ENCODE measurements at places on chromosomes 5 and 9.

DNA sequence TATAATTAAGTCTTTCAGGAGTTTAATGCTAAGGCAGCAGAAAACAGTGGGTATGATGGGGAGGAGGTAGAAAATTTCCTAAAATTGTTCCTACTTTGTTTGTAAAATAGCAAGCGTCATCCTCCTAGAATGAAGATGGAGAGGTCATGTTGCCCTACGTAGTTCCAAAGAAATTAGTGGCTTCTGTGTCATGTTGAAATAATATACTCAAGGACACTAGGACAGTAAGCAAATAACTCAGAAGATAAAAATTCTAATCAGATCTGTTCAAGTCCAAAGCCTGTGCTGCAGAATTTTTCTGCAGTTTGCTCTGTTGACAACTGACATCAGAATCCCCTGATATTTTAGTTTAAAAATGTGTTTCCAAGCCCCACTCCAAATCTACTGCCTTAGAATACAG, 486.3 kb downstream of the DIRAS2 start:
- DNase-seq: no peak

DNA sequence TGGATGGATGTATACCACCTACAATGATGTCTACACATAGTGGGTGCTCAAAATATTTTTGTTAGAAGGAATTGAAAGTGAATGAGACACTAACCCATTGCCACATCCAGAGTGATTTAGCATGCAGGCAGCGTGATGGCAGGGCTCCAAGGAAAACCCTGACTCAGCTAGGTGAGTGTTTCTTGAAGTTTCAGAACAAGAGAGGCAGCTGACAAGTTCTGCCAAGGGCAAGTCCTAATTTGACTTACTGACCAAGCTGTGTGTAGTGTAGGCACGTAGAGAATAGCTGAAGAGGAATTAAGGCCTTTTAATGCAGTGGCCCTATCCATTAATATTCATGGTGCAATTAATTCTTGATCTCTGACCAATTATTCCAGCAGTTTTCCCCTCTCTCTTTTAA, 107.8 kb upstream of the ATP10B start:
- DNase-seq: no peak

GRCh38 chr5:157744051-157745011, 819 bp downstream of the LSM11 start:
- no peak for DNase-seq

DNA sequence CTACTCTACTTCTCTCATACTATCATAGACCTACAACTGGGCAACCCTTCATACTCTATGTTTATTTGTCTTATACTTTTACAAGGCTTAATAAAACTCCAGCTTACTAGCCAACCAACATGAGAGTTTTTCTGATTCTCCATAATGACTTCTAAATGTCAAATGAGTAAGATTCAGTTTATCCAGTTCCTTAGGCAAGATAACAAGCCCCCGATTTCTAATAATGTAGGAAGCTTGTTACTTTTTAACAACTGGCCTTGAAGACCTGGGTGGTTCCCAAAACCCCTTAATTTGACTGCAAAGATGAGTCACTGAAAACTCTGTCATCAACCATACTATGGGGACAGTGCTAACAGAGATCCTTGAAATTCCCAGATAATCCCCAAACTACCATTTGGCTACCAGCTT, 294.6 kb upstream of the ACTBL2 start:
- no peak for DNase-seq

DNA sequence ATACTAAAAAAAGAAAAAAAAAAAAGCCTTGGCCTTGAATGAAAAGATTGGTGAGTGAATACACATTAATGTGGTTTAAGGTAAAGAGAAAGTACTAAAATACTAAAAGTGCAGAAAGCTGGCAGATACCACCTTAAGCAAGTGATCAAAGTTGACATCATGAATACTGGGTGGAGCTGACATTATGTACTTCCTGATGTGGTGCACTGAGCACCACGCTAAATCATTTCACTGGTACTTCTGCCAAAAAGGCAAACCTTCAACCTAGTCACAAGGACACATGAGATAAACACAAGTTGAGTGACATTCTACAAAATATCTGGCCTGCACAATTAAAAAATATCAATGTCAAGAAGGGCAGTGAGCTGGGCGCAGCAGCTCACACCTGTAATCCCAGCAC, 33.8 kb upstream of the PANK3 start:
- no peak for DNase-seq

GRCh38 chr9:115042781-115043509, 75.0 kb downstream of the TNC start:
- no peak for DNase-seq

DNA sequence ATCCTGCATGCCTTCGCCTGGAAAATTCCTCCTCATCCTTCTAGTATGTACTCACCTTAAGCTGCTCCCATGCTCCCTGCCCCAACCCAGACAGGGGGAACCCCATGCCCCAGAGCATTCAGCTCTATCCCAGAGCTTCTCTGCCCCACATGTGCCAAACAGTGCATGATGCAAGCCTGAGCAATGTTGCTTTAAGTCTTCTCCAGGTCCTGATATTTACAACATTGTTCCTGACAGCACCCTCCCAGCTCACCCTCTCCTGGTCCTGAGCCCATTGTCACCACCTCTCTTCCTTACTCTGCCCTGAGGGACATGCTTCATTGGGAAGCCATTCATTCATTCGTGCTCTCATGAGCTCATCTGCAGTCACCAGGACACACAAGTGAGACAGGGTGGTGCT, 23.4 kb upstream of the BARX1 start:
- DNase-seq: no peak

DNA sequence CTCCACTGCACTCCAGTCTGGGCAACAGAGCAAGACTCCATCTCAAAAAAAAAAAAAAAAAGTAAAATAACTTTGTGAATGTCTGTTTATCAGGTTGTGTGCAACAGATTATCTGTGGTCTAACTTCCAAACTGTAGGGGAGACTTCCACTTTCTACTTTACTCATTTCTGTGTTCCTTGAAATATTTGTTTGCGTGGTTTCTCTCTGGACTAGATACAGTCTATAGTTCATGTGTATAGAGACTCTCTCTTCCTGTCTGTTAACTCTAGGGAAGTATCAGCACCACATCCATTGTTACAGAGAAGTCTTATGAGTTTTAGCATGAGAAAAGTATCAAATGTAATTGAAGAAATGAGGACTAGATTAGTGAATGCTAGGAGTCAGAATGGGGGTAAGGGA, 168.3 kb downstream of the LPAR1 start:
- no peak for DNase-seq

DNA sequence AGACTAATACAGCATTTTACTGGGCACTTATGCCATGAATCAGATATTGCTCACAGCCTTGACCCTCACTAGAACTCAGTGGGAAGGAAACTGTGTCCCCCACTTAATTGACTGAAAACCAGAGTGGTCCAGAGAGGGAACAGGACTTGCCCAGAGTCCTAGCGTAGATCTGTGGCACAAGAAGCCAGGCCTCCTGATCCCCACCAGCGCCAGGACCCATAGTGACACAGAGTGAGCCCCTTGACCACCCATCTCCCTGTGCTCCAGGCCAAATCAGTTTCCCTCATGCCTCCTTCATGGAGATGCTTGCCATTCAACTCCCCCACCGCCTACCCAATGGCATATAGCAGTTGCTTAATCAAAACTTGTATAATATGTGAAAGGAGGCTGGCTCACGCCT, 8.3 kb downstream of the KIF12 start:
- DNase-seq: no peak

DNA sequence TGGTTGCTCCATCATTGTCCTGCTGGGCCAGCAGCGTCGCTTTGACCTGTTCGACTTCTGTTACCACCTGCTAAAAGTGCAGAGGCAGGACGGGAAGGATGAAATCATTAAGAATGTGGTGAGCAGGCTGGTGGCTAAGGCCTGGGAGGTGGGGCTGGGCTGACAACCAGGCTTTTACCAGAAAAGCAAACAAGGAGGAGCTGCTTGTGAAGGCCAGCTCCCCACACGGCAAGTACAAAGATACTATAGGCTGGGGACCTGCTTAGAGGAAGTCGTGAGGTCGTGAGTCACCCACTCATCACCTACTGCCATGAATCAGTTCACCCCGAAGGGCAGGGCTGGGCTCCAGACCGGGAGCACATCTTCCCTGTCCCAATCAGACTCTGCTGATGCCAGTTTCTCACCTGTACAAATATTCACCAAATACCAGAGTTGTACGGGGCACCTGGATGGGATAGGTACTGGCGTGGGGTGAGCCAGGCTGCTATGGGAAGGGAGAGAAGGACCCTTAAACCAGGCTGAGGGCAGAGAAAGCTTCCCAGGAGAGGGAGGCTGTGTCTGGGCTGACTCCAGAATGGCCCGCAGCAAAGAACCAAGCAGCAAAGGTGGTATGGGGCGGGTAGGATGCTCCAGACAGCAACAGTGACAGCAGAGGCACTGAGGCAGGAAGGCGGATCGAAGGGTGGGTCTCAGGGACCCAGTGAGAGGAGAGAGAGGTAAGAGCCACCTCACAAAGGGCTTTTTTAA, 69.3 kb upstream of the NIPAL4 start:
- DNase-seq: peak; percentile 41

GRCh38 chr5:148202531-148203203, at the start of gene SPINK6:
Gene SPINK6 (plus strand): TSS chr5:148203042. CDS start chr5:148203097, 55 bp downstream.
- DNase-seq: no peak

DNA sequence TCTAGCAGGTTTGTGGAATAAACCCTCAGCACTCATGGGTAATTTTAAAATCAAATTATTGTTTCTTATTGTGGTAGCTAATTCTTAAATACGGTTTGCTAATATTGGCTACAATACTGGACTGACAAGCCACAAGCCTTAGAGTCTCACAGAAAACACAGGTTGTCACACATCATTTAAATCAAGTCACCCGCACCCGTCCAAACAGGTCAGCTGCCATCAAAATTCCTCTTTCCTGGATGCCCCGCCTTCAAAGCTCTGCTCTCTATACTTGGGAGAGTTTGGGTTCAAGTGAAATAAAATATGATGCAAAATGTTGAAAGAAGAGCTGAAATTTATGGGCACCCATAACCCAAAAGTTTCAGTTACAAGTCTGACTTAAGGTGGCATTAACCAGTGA, 12.3 kb upstream of the SUSD1 start:
- DNase-seq: no peak

- DNase-seq: no peak
Observed at GRCh38 chr5:148911386-148911785, 85.0 kb downstream of the ADRB2 start.

DNA sequence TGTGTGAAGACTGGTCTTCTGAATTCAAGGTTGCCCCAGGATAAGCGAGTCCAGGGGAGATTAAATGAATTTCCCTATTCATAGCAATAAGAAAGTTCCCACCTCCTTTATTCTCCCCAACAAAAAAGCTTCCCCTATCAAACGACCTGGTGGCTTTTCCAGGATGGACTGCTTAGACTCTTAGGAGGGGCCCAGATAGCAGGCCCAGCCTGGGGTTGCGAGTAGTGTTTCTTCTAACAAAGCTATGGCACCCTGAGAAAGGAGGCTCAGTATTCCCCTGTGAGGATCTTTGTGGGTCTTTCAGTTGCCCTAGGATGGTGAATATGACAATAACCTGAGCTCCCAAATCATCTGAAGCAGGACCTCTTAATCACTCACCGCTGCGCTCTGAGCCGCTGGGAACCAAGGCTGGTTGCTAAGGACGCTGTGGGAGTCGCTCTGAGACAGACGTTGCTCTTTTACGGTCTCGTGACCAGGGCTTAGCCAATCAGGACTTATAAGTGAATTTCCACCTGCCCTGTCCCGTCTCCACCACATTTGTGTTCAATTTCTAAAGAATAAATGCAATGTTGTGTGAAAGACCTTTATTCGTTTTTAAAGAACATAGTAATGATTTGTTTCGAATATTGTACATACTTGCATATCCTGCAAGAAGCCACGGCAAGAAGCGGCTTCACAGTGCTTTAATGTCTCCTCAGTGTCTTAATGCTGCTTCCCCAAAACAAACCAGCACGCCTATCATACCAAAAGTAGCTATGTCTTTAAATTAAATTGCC, at the start of gene TMEM232:
TMEM232 (minus strand) TSS at position 423 of the 776 bp plus-strand sequence. CDS start 59,319 bp downstream, outside the sequence.
- peak; percentile 68 for DNase-seq

DNA sequence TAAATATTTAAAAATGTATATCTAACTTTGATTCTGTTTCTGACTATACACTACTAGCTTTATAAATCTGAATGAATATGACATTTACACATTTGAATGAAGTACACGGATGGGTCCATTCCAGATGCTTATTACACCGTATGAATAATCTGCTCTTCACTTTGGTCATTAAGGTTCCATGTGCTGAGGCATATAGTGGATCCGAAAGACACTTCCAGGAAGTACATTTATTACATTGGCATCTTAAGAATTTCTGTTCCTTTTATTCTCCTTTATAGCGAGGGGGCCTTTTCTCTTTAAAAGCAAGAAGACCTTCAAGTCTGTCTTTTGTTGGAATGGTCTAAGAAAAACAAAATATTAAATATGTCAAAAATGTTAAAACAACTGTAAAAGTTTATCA, 147.6 kb downstream of the AUH start:
- no peak for DNase-seq

- DNase-seq: no peak
Observed at GRCh38 chr5:58300346-58300895, 159.5 kb downstream of the PLK2 start.

DNA sequence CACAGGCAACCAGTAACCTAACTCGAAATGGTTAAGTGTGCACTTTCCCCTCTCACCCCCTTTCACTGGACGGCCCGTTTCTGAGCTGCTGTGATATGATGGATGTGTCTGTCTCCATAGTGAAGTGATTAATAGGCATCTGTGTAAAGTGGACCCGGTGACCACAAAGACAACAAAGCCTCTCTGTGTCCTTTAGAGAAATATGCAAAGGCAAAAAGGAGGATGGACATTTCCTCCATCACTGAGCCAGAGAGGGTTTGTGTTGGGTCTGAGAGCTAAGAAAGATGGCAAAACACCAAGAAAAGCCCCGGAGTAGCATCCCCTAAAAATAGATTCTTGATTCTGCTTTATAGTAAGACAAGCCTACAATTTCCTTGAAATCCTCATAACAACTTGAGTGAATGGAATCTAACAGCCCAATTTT, 120.6 kb downstream of the SEMA6A start:
- no peak for DNase-seq

DNA sequence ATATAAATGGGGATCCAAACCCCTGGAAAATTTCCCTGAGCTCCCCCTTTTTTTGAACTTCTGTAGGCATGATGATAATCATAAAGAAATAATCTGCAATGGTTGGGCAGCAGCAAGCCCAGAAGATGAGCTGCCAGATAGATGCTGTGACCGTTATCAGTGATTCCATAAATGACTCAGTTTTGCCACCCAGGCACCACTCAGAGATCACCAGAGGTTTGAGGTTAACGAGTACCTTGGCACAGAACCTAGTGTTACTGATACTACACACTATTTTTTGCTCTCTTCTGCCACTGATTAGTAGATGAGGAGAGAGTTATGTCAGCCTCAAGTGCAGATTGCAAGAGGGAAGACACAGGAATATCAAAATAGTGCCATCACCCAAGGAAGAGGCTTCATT, 199.3 kb upstream of the PTGER4 start:
- DNase-seq: peak; percentile 30

GRCh38 chr5:6632888-6633468, at the start of the genes NSUN2 and SRD5A1:
Gene NSUN2 (minus strand): TSS chr5:6633044. CDS start chr5:6632979, 65 bp downstream.
Gene SRD5A1 (plus strand): TSS chr5:6633440. CDS start chr5:6633577, 137 bp downstream.
- DNase-seq: peak; percentile 84

GRCh38 chr9:37732086-37732741, 21.4 kb upstream of the TRMT10B start:
- DNase-seq: no peak

- DNase-seq: no peak
Observed at GRCh38 chr9:110835404-110835803, 166.8 kb downstream of the MUSK start.

GRCh38 chr5:135587721-135588663, 9.2 kb upstream of the CXCL14 start:
- DNase-seq: no peak

GRCh38 chr9:27310582-27310981, 13.6 kb upstream of the EQTN start:
- no peak for DNase-seq

GRCh38 chr5:568061-568781, 43.9 kb upstream of the CEP72 start:
- no peak for DNase-seq

- no peak for DNase-seq
Observed at GRCh38 chr5:118791926-118792734, 196.2 kb downstream of the DTWD2 start.

Measured in activated CD4-positive, alpha-beta T cell treated with anti-CD3 and anti-CD28 coated beads, Interleukin-2, amount 50 U/mL, for 4 hours (primary cell).